ENCODE measurements at places on chromosomes 13 and 19. TPM values are rescaled to one million over a fixed set of nuclear protein-coding genes. Genes with fewer than 3 reads are reported as not detected.

The MUC16 gene
- polyA plus RNA-seq = not detected

The NEK5 gene
- 0.20 TPM for polyA plus RNA-seq

The KLK8 gene
- polyA plus RNA-seq = not detected

The MAP3K10 gene
- 45.2 TPM for polyA plus RNA-seq

The ZNF154 gene
- polyA plus RNA-seq = 0.51 TPM

The ZNF177 gene
- polyA plus RNA-seq = 10.2 TPM

Data from brain (organoid and tissue), 16 donors.